ENCODE measurements at places on chromosomes 7 and 10.

DNA sequence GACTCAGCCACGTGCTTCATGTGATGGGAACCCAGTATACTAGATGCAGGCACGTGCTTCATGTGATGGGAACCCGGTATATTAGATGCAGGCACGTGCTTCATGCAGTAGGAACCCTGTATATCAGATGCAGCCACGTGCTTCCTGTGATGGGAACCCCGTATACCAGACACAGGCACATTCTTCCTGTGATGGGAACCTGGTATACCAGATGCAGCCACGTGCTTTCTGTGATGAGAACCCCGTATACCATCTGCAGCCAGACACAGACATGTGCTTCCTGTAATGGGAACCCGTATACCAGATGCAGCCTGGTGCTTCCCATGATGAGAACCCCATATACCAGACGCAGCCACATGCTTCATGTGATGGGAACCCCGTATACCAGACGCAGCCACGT lies 44.0 kb downstream of the MGMT start:
- no peak for DNase-seq

DNA sequence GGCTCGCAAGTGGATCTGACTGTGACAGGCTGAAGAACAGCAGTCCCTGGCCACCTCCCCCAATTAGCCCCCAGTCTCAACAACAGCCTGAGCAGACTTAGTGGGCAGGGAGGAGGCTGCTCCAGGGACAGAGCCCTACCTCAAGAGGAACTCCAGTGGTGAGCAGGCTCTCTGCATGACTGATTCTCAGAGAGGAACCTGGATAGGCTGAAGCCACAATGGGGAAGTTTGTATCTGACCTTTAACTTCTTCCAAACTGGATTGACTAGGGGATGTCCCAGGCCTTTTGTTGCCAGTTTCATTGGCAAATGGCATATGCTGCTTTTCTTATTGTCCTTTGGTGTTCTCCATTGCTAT lies 93.0 kb downstream of the ARHGAP22 start:
- DNase-seq: no peak

DNA sequence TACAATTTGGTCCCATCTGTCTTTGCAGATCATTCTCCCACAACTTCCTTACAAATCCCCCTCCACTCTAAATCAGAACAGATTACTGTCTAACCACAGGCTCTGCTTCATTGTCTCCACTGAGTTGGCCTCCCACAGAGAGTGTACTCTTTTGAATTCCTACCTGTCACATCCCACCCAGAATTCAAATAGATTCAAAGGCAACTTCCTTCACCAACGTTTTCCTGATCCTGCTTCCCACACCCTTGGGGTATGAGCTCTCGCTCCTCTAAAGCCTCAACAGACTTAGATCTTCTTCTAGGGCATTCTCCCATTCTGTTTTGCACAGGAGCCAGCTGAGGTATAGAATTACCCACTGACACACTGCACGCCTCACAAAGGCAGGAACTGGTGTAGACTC lies 197.8 kb upstream of the CDCA7L start:
- DNase-seq: no peak

DNA sequence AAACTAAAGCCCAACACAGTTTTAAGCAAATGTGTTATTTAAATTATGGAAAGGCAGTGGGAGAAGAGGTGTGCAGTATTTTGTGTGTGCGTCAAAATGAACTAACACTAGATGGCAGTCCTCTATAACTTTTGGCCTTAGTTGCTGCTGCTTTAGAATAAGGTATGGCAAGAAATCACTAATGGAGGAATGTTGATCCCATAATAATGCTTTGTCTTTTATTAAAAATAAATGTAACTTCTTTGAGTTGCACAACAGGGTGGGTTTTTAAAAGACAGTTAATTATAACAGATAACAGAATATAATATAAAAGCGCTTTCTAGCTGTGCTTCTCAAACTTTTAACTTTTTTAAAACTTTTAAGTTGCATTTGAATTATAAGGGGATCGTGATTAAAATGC lies 56.4 kb downstream of the BBS9 start:
- DNase-seq: peak; percentile 59

DNA sequence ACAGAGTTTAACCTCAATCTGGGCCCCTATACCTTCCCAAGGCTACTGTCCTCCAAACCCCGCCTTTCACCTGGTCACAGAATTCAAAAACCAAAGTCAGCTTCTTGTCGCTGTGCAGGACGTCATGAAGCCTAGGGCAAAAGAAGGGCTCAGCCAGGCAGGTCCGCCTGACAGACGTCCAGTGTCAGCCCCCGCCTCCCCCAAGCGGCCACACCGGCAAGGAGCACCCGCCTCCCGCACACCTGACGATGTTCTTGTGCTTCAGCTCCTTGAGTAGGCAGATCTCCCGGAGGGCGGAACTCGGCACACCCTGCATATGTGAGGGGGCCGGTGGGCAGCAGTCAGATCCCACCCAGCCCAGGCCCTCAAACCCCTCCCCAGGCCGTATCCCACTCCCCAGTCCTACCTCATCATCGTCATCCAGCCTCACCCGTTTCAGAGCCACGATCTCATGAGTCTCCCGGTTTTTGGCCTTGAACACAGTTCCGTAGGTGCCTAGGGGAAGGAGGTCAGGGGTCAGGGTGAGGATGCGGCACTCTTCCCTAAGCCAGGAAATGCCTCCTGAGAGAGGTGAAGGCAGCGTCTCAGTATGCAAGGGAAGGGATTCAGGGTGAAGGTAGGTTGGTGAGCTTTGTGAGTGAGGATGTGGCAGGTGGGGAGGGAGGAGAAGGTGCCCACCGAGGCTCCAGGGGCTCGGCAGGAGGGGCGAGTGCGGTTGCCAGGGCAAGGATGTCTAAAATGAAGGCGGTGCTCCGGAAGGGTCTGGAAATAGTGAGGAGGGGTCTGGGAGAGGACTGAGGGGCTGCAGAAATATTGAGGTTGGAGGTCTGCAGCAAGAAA lies 811 bp downstream of the CDK5 start:
- no peak for DNase-seq

- DNase-seq: no peak
These were observed 45.9 kb upstream of the C10orf90 start for GRCh38 chr10:126716366-126716765.
